ENCODE measurements at places on chromosomes 11 and 22.

GRCh38 chr11:134521452-134522289 lies 109.6 kb upstream of the B3GAT1 start:
- DNase-seq, result no peak

GRCh38 chr11:67158221-67158620 lies 39.2 kb downstream of the KDM2A start:
- DNase-seq, result no peak

DNA sequence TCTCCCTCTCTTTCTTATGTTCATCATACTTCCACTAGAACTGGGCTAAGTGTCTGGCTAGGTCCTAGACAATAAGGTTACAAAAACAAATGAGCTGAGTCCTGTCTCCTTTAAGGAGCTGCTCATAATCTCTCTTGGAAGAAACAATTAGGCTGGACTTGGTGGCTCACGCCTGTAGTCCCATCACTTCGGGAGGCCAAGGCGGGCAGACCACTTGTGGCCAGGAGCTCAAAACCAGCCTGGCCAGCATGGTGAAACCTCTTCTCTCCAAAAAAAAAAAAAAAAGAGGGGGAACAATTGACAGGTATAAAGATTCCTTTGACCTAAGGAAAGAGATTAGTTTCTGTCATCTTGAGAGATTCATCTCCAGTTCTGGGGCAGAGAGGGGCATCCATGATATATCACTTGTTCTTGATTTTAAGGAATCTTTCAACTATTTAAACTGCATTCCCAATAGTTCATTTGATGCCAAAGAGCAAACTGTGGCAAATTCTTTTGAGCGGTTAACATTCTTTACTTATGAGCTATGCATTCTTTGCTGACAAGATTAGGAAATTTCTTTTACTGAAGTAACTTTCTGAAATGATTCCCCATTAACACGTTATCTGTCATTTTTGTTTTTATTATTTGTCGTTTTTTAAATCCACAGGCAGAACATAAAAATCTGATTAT lies 125.5 kb downstream of the C11orf87 start:
- DNase-seq, result no peak

- DNase-seq, result peak; percentile 69
Measured at GRCh38 chr11:12800032-12800671, 125.9 kb downstream of the TEAD1 start.

DNA sequence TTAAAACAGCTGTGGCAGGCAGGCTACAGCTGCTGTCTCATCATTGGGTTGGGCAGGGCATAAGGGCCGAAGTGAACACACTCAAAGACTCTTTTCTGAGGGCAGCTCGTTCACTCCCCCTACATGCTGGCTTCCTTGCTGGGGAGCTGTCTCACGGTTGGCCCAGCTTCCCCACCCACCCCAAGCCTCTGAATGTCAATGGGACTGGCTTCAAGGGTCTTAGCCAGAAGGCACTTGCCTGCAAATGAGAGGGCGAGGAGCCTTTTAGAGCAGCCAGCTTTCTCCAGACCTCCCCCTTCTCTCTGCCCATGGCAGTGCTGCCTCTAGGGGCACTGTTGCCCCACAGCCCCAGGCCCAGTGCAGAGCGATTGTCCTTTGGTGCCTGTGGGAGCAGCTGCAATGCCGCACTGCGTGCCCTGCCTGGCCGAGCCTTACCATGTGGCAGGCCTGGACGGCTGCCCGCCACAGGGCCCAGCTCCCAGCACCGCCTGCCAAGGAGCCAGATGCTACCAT lies 94.7 kb upstream of the RASSF10 start:
- DNase-seq, result peak; percentile 18

DNA sequence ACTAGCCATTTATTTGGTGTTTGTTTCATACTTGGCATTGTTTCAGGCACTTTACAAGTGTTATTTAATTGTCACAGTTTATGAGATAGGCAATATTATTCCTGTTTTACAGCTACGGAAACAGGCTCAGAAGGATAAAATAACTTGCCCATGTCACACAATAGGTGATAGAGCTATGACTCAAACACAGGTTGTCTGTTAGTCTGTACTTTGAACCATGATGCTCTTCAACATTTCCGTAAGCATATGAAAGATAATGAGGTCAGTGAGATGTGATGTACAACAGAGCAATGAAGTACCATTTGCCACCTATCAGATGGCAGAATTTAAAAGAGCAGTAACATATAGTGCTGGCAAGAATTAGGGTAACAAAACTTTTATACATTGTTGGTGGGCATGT lies 15.3 kb downstream of the TUG1 start:
- DNase-seq, result no peak

DNA sequence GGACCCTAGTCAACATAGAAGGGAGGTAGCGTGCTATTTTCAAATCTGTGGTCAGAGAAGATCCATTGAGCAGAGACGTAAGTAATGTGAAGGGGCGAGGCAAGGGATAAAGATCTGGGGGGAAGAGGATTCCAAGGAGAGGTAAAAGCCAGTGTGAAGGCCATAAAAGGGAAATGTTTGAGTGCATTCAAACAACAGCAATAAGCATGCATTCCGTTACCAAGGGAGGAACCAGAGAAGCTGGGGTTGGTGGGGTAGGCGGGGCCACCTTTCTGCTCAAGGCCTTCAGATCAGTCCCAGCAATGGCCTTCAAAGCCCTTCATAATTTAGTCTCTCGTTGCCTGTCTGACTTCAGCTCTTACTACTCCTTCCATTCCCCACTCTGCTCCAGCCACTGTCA lies 18.4 kb upstream of the SMPD1 start:
- no peak for DNase-seq

Data from NCI-H510A treated with DMSO at 0.1 percent for 48 hours (cell line).